Activated CD8-positive, alpha-beta T cell treated with anti-CD3 and anti-CD28 coated beads, Interleukin-2, amount 10 ng/mL, durations not matched to agents 7 days and 5 days (primary cell): ENCODE measurements at places on chromosomes 2 and 18.

GRCh38 chr2:239391286-239392071 lies 9.3 kb downstream of the HDAC4 start:
- no peak for DNase-seq

- DNase-seq = no peak
These were observed 11.8 kb downstream of the CYRIA start for GRCh38 chr2:16653799-16654198.

DNA sequence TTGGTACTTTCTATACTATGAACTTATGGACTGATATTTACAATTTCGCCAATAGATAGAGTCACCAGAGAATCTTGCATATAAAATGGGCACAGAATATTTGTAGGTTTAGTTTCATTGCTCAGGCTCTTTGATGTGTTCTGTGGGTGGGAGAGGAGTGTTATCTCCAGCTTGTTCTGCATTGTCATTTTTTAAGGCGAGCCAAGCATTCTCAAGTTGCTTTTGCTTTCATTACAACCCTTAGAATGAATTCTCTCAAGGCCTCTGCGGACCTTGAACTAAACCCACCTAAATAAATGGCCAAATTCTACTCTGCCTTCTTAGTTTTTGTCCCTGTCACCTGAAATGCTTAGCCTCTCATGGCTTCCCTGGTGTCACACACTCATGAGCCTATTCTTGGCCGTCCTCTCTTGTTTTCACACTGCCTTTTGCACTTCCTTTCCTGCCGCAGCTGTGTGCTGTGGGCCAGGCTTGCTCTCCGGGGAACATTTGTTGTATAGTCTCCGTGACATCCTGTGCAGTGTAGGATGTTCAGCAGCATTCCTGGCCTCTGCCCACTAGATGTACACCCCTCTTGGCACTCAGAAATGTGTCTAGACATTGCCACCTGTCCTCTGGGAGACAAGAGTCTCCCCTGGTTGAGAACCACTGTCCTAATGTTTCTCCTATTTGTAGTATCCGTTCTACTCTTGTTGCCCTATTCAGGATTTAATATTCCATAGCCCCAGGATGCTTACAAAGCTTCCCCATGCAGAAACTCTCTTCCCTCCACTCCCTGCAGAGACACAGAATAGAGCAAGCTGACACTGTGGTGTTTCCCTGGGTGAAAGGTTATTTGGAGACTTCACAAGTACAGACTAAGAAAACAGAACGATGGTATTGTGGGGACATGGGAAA lies 255.6 kb downstream of the PTPRM start:
- no peak for DNase-seq

DNA sequence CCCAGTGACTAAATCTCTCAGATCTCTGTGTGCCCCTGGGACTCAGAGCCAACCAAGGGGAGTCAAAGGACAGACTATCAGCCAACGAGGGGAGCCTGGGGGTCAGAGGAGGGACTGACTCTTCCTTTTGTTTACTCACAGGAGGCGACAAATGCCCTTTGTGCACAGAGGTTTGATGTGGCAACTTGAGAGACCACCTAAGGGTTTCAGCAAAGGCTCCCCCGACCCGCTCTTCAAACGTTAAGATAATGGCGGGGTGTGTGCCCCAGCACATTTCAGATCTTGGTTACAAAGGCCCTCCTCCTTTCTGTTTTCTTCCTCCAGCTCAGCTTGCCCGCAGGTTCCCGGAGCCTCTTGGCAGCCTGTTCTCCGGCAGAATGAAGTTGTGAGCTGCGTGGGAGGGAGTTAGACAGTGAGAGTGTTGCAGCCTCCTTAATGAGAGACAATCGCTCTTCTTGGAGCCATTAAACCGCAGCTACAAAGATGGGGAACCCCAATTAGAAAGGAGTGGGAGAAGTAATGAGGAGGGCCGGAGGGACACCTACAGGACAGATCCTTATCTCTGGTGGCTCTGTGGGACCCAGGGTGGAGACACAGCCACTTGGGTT lies 76.2 kb downstream of the KIAA2012 start:
- DNase-seq = no peak

- no peak for DNase-seq
These were observed 15.1 kb downstream of the TRIB2 start for GRCh38 chr2:12731701-12732280.

GRCh38 chr2:134203175-134203574 lies 50.7 kb upstream of the MGAT5 start:
- no peak for DNase-seq

- DNase-seq = peak; percentile 97
These were observed 35.4 kb downstream of the MYL12B start for GRCh38 chr18:3297025-3297984.

- DNase-seq = no peak
These were observed 39.1 kb downstream of the LRRC30 start for GRCh38 chr18:7269942-7270341.

DNA sequence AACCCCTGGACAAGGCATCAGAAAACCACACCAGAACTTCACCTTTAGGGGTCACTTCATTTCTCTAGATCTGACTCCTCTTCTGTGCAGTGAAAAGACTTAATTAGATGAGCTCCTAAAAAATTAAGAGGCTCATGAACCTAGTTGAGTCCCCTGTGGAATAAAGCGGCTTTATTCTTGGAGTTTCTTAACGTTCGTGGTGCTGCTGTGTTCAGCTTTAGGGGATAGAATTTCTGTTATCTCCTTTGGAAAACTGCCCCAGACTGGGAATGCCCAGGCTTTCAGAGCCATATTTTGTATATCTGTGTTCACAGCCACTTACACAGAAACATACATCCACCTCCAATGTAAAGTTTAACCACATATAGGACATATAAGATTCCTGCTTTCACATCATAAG lies 165.8 kb downstream of the ANTXR1 start:
- no peak for DNase-seq

DNA sequence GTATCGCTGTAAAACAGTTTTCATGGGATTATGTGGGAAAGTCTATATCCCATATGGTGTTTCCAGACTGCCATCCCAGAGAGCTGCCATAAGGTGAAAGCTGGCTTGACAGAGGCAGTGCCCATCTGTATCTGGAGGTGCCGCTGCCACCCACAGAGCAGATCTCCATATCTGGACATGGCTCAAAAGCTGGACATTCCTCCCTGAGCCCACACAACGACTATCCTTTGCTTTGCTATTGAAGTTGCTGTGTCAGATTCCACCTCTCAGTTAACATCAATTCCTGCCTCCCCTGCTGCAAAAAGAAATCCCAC lies 55.2 kb downstream of the RND3 start:
- DNase-seq = no peak

DNA sequence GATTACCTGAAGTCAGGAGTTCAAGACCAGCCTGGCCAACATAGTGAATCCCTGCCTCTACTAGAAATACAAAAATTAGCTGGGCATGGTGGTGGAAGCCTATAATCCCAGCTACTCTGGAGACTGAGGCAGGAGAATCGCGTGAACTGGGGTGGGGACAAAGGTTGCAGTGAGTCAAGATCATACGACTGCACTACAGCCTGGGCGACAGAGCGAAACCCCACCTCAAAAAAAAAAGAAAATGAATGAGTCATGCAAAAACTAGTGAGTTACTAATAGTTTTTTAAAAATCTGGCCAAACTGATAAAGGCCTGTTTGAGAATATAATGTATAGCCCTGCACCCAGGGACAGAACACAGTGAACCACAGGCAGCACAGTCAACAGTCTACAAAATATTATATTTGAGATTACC lies 17.5 kb downstream of the AFG3L2 start:
- DNase-seq = no peak

GRCh38 chr2:42804338-42804737 lies 12.0 kb upstream of the HAAO start:
- DNase-seq = no peak

- DNase-seq = no peak
These were observed 47.9 kb upstream of the B3GNT7 start for GRCh38 chr2:231347638-231348037.

DNA sequence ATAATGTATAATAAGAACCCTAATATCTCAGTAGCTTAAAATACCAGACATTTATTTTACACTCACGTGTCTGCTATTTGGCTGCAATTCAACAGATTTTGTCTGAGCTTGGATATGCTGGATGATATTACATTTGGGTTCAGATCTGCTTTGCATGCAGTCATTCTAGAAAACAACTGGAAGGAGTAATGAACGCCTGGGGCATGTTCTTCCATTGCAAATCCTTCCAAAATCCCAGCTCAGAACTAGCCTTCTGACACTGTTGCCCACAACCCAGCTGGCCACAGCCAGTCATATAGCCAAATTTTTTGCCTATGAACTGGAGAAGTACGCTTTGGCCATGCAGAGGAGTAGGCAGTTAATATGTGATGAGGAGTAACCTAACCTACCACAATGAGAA lies 597.8 kb upstream of the VRK2 start:
- no peak for DNase-seq

- DNase-seq = no peak
These were observed 373.5 kb downstream of the DSEL start for GRCh38 chr18:67143028-67143427.

DNA sequence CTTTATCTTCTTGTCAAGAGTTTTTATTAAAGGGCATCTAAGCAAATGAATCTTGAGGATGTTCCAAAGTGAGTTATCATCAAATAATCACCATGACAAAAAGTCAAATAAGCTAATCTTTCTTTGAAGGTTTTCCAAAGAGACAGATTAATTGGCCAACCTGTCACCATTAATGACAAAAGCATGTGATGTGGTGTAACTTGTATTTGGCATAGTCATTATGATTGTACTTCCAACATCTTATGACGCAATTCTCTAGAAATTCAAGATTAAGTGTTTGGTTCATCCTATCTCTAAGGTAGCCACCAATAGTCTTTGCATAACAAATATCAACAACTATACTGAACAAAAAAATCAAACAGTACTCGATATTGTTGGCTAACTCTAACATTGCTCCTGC lies 28.6 kb downstream of the RBMS1 start:
- DNase-seq = no peak

GRCh38 chr18:7600528-7601245 lies 33.6 kb downstream of the PTPRM start:
- no peak for DNase-seq

GRCh38 chr2:8090748-8091700 lies 590.8 kb upstream of the ID2 start:
- peak; percentile 34 for DNase-seq

GRCh38 chr2:96088340-96089335 lies 27.7 kb downstream of the ADRA2B start:
- no peak for DNase-seq

- DNase-seq = no peak
These were observed 368.2 kb downstream of the CDH2 start for GRCh38 chr18:27808683-27809082.
